ENCODE measurements at places on chromosomes 2 and 18.

DNA sequence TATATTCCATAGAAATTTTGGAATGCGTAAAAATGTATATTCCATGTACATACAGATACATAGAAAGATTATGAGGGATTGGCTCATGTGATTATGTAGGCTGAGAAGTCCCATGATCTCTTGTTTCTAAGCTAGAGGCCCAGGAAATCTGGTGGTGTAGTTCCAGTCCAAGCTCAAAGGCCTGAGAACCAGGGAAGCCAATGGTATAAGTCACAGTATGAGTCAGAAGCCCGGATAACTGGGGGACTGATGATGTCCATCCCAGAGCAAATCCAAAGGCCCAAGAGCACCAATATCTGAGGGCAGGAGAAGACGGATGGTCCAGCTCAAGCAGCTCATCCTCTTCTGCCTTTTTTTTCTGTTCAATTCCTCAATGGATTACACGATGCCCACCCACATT is 385.0 kb upstream of the KLHL29 start:
- peak; percentile 1 for DNase-seq

DNA sequence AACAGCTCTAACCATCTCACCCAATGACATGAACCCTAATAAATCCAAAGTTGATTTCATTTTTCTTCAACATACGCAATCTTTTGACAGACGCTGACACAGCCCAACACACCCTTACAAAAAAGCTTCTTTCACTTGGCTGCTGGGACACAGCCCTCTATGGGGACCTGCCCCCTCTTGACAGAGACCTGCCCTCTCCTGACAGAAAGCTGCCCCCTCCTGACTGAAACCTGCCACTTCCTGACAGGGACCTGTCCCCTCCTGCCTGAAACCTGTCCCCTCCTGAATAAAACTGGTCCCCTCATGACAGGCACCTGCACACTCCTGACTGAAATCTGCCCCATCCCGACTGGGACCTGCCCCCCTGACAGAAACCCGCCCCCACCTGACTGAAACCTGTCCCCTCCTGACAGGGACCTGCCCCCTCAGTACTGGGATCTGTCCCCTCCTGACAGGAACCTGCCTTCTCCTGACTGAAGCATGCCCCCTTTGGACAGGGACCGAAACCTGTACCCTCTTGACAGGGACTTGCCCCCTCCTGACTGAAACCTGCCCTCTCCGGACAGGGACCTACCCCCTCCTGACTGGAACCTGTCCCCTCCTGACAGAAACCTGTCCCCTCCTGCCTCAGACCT is 87.9 kb downstream of the PXDN start:
- DNase-seq = no peak

DNA sequence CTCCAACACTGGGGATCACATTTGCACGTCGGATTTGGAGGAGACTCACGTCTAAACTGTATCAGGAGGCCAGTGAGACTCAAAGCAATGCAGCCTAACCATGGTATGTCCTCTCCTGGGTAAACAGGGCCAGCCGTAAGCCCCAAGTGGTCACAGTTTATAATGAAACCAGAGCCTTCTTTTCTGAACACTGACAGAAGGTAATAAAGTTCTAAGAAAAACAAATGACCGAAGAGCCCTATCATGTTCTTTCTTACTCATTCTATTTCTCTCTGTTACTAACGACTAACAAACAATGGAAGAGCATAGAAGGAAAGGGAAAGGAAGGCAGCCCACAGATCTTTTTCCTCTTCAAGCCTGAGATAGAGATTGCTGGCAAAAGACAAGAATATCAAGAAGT is 796.8 kb upstream of the SOX11 start:
- no peak for DNase-seq

GRCh38 chr18:32910694-32911296 is 138.0 kb upstream of the KLHL14 start:
- DNase-seq = no peak

DNA sequence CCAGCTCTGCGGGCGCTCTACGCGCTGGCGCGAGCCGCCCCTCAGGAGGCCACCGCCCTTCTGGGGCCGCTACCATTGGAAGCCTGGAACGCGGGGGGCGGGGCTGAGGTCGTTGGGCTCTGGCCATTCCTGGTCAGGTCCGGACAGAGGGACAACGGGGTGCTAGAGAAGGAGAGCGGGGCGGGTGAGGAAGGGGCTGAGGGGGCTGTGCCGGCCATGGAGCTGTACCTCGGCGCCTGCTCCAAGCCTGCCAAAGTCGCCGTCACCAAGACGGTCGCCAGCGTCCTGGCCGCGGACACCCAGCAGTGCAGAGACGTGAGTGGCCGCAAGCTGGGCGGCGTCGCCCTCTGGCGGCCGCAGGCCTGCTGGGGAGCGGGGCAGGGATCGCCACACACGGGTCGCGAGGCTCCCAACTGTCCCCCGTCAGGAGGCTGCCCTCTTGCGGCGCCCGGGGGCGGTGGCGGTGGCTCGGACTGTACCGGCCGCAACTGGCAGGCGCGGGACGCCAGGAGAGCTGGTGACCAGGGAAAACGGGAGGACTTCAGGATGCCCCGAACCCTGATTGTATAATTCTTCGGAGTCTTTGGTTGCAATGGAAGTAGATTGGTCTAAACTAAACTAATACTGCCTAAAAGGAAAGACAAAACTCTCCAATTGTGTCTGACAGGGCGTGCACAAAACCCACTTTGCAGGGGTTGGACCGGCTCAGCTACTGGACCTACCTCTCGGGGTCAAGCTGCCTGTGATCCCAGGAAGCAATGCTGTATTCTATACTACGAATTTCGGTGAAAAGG is at the start of gene FSIP2:
Gene FSIP2, plus strand, starts transcription at position 126 of the 794 bp plus-strand sequence. Its CDS starts 91 bp downstream, at position 217.
- DNase-seq = peak; percentile 47

DNA sequence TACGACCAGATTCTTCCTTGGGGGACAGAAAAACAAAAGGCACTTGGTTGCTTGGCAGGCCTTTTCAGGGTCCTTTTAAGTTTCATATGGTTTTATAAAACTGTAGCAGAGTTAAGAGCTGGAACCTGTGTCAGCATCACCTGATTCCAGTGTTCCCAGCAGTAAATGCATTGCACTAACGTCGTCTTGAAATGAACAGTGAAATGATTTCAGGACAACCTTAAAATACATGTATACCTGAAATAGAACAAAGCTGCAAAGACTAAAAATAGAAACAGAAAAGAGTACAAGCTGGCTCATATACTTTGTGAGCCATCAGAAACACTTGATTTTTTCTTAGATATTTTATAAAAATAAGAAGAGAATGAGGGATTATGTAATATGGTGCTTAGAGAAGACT is 51.9 kb downstream of the ACSL3 start:
- no peak for DNase-seq

DNA sequence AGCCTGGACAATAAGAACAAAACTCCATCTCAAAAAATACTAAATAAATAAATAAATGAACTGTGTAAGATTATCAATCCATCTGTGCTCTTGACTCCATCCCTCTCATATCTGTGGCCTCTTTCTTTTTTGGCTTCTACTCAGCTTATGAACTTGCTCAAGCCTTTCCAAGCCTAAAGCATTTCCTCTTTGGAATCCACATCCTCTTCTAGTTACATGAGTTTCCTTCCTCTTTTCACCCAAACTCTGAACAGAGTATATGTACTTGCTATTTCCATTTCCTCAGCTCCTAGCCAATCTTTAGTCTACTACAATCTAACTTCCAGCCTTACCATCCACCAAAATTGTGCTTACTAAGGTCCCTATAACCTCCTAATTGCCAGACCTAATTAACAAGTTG is 2.5 kb upstream of the DNAJC10 start:
- peak; percentile 8 for DNase-seq

DNA sequence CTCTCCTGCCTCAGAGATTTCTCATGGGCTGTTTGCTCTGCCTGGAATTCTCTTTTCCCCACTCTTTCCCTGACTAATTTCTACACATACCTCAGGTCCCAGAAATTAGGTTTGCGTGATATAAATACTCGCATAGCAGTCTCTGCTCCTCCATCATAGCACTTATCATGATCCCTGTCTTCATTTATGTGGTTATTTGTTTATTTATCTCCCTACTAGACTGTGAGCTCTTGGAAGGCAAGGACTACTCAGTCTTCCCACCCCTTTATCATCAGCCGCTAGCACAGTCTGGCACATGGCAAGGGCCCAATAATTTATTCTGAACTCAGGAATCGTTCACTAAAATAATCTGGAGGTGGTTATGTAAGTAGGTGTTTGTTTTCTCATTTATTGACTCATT is 79.3 kb downstream of the ADCYAP1 start:
- DNase-seq = no peak

DNA sequence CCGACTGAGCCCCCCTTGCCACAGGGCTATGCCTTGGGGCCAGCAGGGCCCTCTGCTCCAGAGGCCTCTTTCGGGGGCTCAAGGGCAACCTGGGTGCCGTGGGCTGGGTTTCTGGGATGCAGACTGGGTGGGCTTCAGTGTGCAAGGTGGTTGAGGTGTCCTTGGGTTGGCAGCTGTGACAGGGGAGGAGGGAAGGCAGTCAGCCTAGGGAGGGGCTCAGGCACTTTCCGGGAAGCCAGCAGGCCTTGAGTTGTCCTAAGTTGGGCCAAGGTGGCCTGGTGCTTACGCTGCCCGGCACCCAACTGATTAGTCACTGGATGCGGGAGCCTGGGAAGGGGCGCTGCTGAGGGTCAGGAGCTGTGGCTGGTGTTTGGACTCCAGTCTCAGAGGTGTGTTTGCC is 199.5 kb downstream of the TWIST2 start:
- no peak for DNase-seq

DNA sequence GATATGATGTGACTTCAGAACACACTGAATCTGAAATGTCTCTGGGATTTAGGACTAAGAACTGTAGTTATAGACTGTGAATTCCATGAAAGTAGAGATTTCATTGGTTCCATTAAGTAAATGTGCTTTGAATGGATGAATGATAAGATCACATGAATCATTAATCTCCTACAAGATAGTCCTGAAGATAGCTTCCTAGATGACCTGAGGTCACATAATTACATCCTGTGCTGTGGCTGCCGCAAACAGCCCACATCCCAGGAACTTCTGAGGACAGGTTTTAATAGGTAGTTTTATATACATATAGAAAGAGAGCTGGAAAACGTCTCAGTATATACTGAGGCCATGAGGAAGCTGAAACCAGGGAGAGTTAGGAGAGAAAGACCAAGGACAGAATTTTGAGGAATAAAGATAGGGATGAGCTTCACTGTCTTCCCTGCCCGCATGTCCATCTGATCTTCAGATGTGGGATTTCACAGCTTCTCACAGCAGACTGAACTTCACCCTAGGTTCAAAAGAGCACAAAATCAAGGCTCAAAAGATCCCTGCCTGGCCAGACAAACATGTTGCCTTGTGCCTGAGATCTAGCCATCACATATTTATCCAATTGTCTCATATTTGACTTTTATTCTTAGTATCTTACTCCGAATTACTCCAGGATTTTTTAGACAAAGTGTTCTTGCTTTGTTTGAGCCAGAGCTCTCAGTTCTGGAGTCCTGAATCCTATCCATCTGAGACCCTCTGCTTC is 188.2 kb downstream of the IRS1 start:
- DNase-seq = peak; percentile 37

All from ELR (cell line).